ENCODE measurements at places on chromosomes 3 and 15. TPM values are rescaled to one million over a fixed set of nuclear protein-coding genes. Genes with fewer than 3 reads are reported as not detected.

Gene CHRM5
- not detected for total RNA-seq

Gene CPNE9
- total RNA-seq, result 0.06 TPM

Gene AHSG
- total RNA-seq, result not detected

GRCh38 chr15:81015621-81016488 is 15.1 kb downstream of the TLNRD1 start:
- H3K4me1 ChIP-seq, result no peaks in the 10 kb centered on the region
- H3K4me3 ChIP-seq, result no peak overlapping the region
- no peaks in the 10 kb centered on the region for H3K36me3 ChIP-seq
- H3K27ac ChIP-seq, result no peak overlapping the region

- no peaks in the 10 kb centered on the region for H3K4me1 ChIP-seq
- H3K36me3 ChIP-seq, result no peaks in the 10 kb centered on the region
- H3K27ac ChIP-seq, result no peak overlapping the region
Measured at GRCh38 chr3:171044835-171045793, 18.6 kb upstream of the SLC2A2 start.

DNA sequence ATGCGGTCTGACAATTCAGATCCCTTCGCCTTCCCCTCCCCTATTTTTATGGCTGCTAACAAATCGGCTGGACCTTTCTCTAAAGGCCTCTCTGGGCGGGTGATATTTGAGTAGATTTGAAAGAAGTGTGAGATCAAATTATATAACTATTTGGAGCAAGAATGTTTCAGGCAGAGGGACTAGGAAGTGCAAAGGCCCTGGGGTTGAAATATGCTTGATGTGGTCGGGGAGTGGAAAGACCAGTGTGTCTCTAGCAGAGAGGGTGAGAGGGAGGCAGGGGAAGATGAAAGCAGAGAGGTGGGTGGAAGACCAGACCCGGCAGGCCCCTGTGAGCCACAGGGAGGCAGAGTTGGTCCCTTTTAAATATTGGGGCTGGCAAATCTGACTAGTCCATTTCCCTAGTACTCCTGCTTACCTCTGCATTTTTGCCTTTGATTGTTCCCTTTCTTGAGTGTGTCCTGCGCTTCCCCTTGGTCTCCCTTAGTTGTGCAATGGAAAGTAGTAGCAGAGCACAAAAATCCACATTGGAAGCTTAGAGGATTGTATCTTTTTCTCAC is 32.3 kb downstream of the SLCO3A1 start:
- H3K4me3 ChIP-seq, result no peak overlapping the region

- H3K4me1 ChIP-seq, result no peaks in the 10 kb centered on the region
- no peak overlapping the region for H3K27ac ChIP-seq
- no peak overlapping the region for H3K4me3 ChIP-seq
- 0 out of 2 replicates have a peak, but pooled peaks cover under 1% of the 10 kb centered on the region for H3K27me3 ChIP-seq
- no peak for DNase-seq
Measured at GRCh38 chr3:168162172-168162571, 66.4 kb upstream of the GOLIM4 start.

DNA sequence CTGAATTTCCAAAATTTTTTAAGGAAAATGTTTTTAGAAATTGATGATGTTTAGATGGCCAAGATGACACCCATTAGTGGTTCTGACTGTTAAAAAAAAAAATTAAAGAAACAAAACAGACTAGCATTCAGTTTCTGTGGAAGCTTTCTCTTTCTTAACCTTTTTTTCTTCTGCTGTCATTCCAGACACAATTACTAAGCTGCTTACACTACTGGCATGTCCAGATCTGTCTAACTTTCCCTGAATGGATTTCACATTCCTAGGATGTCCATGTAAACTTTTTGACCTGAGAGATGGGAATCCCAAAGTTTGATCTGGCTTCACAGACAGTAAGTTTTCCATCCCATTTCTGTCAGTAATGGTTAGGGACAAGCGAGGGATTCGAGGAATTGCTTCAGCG is 10.3 kb upstream of the MTMR10 start:
- no peaks in the 10 kb centered on the region for H3K4me1 ChIP-seq
- no peaks in the 10 kb centered on the region for H3K36me3 ChIP-seq
- H3K27me3 ChIP-seq, result no peaks in the 10 kb centered on the region

DNA sequence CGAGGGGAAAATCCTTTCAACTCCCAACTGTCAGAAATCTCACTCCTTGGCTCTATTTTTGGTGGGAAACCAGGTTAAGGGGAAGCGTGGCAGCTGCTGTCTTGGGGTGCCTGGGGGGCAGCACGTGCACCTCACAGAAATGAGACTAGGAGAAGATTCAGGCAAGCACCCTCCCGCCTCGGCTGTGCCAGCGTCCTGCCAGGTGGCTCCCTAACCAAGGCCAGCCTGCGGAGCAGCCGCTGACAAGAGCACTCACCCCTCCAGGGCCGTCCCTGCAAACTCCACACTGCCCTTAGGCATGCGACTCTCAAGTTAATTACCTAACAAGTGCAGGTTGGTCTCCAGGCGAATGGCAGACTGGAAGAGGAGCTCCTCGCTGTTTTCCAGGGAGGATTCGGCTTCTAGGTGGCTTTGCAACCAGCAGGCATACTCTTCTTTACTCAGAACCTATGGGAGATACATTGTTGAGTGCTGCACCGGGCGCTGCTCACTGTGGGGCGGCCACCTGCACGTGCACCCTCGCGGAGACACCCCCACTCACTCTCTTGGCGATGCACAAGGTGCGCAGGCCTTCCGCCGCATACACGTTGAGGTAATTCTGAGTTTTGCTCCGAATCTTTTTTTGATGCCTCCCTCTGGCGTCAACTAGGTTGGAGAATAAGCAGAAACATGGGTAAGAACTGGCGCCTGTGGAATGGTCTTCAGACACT is 155.3 kb downstream of the ATP10A start:
- H3K4me3 ChIP-seq, result no peak overlapping the region
- no peaks in the 10 kb centered on the region for H3K36me3 ChIP-seq
- no peaks in the 10 kb centered on the region for H3K4me1 ChIP-seq
- no peak overlapping the region for H3K27ac ChIP-seq
- DNase-seq, result no peak

DNA sequence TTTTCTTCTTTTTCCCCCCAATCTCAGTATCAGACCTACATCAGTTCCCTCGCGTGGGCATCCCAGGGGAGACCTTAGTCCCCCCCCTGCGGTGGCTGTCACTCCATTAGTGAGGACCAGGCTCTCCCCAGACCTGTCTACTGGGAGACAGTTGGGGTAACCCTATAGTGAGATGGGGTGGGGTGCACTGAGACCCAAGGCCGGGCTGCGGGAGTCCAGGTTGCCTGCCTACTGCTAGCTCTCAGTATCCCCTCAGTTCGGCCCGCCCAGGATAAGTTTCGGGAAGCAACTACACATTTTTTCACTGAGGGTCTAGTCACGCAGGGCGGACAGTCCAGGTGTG is 671 bp upstream of the DCUN1D1 start:
- H3K4me1 ChIP-seq, result peaks cover 5% of the 10 kb centered on the region
- no peaks in the 10 kb centered on the region for H3K27me3 ChIP-seq
- peak overlapping the region; percentile 83 for H3K4me3 ChIP-seq
- H3K36me3 ChIP-seq, result no peaks in the 10 kb centered on the region
- no peak for DNase-seq
- H3K27ac ChIP-seq, result no peak overlapping the region

- no peak overlapping the region for H3K27ac ChIP-seq
- H3K27me3 ChIP-seq, result peaks cover 7% of the 10 kb centered on the region
- no peaks in the 10 kb centered on the region for H3K36me3 ChIP-seq
- no peaks in the 10 kb centered on the region for H3K4me1 ChIP-seq
- no peak for DNase-seq
Measured at GRCh38 chr15:80789796-80790195, 10.6 kb downstream of the CEMIP start.

Measured in SJCRH30 (cell line).